ENCODE measurements at places on chromosomes 1 and 21.

DNA sequence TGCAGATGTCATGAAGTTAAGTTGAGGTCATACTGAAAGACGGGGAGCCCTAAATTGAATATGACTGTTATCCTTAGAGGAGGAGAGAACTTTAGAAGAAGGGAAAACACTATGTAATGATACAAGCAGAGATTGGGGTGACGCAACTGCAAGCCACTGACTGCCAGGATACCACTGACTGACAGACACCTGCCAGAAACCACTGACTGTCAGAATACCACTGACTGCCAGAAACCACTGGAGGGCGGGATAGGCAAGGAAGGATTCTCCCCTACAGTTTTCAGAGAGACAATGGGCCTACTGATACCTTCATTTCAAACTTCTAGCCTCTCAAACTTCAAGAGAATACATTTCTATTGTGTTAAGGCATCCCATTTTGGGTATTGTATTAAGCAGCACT is 388.7 kb downstream of the USH2A start:
- DNase-seq, result no peak

DNA sequence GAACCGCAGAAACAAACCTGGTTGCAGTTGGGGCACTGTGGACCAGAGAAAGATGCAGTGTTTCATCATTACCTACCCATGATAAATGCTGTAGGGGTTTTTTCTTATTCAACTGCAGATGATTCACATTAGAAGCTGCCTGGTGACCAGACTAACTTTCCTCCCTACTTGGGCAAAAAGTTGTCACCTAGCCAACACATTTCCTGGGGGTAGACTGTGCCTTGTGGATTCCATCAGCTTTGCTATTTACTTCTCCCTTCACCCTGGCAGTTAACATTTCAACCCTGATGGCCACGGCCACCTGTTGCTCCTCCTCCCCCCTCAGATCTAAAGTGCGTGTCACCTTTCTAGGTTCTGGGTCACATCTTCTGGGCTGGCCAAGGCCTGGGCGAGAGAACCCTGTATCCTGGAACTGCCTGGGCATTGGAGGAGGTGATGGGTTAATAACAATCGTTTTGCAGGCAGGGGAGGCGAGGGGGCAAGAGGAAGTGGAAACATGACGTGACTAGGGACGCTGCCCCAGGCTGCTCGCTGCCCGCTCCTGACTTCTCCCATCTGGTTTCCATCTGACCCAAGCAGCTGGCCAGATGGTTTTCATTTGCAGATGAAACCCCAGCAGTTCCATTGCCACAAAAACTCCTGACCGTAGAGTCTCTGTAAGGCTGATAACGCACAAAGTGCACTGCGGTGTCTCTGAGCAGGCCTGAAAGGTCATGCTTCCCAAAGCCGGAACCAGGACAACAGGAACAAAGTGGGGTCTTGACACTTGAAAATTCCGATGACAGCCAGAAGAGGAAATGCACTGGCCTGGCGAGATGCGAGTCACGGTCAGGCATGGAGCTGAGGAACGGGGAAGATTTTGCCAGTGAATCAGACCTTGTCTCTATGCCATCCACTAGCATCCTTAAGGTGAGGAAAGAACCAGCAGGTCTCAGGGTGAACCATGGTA is 36.6 kb downstream of the CAPZB start:
- DNase-seq, result peak; percentile 91

DNA sequence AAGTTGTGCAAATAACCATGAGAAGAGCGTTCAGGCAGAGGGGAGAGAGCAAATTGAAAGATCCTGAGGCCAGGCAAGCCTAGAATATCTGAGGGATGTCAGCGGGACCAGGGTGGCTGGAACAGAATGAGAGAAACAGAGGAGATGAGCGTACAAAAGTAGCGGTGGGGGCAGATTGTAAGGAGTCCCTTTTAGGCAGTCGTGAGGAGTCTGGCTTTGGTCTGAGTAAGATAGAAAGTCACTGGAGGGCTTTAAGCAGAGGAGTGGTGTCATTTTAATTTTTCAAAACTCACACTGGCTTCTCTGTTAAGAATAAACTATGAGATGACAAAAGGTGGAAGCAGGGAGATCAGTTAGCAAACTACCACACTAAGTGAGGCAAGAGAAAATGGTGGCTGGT is 24.2 kb downstream of the ATP5PF start:
- DNase-seq, result no peak

DNA sequence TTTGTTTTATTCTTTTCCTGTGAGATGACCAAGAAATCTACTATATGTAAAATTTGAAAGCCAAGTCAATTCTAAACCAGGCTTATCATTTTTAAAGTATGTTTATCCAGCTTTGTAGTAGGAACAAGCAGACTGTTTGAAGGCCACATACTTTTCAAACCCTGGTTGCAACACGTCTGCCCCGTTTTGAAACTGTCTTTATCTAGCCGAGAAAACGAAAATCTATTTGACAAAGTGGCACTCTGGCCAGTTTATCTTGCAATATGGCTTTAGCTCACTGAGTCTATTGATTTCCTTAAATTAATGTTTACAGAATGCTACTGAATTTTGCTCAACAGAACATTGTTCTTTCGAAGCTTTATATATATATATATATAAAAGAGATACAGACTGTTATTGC is 39.7 kb downstream of the PROX1 start:
- DNase-seq, result no peak

DNA sequence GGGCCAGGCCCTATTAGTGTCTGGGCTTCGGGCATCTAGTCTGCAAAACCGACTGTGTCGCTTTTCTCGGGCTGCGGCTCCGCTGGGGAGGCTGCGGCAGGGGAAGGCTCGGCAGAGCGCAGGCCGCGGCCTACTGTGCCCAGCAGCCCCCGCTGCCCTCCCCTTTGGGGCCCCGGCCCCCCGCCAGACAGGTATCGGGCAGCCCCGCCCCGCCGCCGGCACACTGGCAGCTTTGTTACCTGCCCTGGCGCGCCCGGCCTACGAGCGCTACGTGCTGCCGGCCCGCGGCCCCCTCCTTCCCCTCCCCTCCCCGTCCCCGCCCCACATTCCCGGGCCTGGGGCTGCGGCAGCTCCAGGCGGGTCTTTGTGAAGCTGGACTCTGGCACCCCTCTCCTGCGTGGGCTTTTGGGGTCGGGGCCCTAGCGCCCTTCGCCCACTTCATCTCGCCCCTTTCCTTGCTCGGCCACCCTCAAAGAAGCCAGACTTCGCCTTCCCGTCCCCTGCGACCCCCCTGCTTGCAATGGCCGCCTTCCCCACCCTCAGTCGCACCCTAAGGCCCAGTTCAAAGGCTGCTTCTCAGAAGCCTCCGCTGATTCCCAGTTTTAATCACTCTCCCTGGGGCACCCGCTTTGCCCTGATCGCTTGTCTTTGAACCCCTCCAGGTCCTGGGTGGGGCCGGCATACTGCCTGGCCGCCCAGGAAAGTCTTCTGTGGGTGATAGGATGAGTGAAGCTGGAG is 48.9 kb upstream of the SLC2A1 start:
- DNase-seq, result no peak

- DNase-seq, result no peak
These were observed 469.8 kb upstream of the ZP4 start for GRCh38 chr1:238360474-238360873.

- DNase-seq, result no peak
These were observed 56.2 kb downstream of the PCP4 start for GRCh38 chr21:39923476-39923875.

DNA sequence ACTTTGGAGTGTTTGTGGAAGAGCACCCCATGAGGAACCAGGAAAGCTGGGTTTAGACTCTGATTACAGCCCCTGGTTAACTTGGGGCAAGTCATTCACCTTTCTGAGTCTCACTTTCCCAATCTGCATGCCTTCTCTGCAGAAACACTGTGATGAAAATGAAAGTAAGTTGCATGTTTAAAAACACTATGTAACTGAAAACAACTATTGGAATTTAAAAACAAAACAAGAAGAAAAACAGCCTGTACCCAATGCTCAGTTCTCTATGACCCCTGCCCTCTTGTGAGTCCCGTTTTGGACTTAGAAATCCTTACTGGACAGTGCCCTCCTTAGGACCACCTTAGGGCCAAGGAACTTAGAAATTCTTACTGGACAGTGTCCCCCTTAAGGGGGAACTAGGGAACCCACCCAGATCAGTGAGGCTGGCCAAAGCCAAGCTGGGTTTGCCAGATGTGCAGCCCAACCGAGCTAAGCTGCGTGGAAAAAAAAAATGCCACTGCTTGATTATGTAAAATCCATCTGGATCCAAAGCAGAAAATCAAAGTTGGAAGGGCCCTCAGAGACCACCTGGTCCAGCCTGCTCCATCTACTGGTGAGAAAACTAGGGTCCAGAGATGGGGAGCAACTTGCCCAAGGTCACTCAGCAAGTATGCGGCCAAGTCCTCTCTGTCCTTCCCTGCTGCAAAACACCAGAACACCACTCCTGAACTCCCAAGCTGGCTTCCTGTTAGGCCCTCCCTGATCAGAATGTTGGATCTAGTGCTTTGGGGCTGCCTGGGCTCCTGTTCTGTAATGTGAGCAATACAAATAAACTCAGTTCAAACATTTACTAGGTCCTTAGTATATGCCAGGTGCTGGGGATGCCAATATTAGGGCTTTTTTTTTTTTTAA is 77.7 kb downstream of the MRPL37 start:
- DNase-seq, result no peak

GRCh38 chr1:28199328-28200233 is 23.1 kb upstream of the PTAFR start:
- no peak for DNase-seq

DNA sequence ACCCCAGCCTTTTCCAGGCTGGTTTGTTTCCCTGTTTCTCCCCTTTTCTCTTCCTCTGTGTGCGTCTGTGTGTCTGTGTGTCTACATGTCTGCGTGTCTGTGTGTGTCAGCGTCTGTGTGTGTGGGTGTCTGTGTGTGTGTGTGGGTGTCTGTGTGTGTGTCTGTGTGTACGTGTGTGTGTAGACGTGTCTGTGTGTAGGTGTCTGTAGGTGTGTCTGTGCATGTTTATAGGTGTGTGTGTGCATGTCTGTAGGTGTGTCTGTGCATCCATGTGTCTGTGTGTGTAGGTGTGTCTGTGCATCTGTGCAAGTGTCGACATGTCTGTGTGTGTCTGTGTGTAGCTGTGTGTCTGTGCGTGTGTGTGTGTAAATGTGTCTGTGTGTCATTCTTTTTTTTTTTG is 3.3 kb downstream of the TTLL10 start:
- DNase-seq, result no peak

DNA sequence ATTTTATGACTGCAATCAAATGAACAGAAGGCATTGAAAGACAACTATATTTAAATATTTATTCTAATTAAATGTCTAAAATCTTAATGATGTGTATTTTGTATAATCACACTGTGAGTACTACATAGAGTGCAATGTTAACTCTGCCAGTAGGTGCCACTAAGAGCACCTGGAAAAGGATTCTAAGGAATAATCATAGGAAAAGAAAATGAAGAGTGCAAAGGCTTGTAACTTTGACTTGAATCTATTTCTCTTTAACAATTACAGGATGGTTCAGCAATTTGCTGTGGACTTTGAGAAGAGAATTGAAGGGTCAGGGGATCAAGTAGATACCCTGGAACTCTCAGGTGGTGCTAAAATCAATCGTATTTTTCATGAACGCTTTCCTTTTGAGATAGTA is 200.4 kb downstream of the DNM3 start:
- DNase-seq, result no peak

- no peak for DNase-seq
These were observed 150.4 kb upstream of the NEGR1 start for GRCh38 chr1:72432645-72433267.

DNA sequence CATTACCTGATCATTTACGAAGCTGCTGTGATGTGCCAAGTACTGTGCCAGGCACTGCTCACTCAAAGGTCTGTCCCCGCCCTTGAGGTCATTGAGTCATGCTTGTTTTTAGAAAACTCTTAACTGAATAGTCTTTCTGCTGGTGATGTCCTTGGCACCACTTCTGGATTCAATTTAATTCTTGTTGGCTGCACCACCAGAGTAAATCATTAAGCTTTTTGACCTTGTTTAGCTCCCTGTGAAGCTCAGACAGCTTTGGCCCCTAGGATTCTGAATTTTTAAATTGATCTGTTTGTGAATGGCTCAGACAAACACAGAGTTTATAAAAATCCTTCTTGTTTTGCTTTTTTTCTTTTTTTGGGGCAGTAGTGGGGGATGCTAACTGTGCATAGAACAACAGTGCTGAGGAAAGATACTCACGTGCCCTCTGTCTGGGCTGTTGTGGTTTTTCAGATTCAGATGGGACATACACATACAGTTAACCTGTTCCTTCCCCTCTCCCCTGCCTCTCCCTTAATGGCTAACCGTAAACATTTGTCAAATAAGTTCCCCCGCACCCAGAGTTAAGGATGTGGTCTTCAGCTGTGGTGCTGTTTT is 67.6 kb downstream of the MTR start:
- DNase-seq, result no peak

DNA sequence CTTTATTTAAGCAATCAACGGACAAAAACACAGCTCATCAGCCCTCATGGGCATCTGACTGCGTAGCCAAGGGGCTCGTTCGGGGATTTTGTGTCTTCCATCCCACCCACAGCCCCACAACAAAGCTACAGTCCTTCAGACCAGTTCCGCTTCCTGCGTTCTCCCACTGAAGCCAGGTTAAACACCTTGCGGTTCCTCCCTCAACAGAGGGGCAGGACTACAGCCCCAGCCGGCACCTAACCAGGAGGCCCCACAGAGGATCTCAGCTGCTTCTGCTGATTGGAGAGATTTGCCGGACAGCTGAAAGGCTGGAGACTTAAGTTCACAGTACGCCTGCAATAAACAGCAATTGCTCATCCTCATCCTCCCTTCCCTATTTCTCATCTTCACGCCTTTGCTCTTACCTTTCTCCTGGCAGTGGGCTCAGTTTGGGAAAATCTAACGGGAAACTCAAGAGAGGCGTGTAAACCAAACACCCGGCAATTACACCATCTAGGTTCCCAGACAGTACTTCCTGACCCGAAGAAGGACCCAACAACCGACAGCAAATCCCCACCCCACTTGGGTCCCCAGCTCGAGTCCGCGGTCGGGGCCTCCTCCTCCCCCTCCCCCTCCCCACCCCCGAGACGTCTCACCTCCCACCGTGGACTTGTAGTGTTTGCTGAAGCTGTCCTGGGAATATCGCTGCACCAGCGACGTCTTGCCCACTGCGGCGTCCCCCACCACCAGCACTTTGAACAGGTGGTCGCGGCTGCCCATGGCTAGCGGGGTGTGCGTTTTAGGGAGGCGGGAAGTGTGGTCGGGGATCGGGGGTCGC is 876 bp downstream of the RAB29 start:
- no peak for DNase-seq

DNA sequence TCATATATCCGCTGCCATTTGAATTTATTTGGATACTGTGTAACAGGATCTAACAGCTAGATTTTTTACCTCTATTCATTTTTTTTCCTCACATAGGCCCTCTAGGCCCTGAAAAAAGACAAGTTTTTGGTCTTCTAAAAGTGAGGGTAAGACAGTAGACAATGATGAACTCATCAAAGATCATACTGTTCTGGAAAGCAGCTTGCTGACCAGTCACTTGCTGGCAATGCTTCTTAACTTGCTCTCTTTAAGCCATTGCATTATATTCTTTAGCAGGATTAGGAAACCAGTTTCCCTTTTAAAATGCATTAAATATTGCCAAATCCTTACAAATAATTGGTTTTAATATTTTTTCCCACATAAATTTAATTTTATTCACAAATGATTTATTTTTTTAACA is 65.5 kb downstream of the SYT14 start:
- DNase-seq, result no peak

GRCh38 chr1:21814981-21815582 is 3.0 kb downstream of the LDLRAD2 start:
- DNase-seq, result no peak

- DNase-seq, result no peak
These were observed 24.9 kb upstream of the TMEM52 start for GRCh38 chr1:1943834-1944570.

All from suprapubic skin (tissue), 4 donors.